ENCODE measurements at places on chromosomes 3 and 15. TPM values are rescaled to one million over a fixed set of nuclear protein-coding genes. Genes with fewer than 3 reads are reported as not detected.

CEP70 gene
- total RNA-seq, result 23.9 TPM

CLDN1 gene
- total RNA-seq, result not detected

EBLN2 gene
- total RNA-seq, result 8.9 TPM

ISL2 gene
- not detected for total RNA-seq

MUC4 gene
- 0.38 TPM for total RNA-seq

INSYN1 gene
- not detected for total RNA-seq

CLSTN2 gene
- total RNA-seq, result not detected

ZWILCH gene
- 8.7 TPM for total RNA-seq

HOMER2 gene
- total RNA-seq, result 4.0 TPM

- DNase-seq, result no peak
- H3K27me3 ChIP-seq, result no peaks in the 10 kb centered on the region
- H3K27ac ChIP-seq, result no peak overlapping the region
- no peak overlapping the region for H3K4me3 ChIP-seq
Measured at GRCh38 chr15:97836003-97836402, 124.5 kb upstream of the ARRDC4 start.

- no peak for DNase-seq
- no peak overlapping the region for H3K27ac ChIP-seq
- no peak overlapping the region for H3K4me3 ChIP-seq
- no peaks in the 10 kb centered on the region for H3K27me3 ChIP-seq
- H3K4me1 ChIP-seq, result peaks cover 39% of the 10 kb centered on the region
Measured at GRCh38 chr15:90423801-90424319, 35.8 kb downstream of the IQGAP1 start.

GRCh38 chr3:33075995-33076394 lies 21.0 kb downstream of the GLB1 start:
- peaks cover 5% of the 10 kb centered on the region for H3K36me3 ChIP-seq
- H3K27ac ChIP-seq, result no peak overlapping the region
- H3K27me3 ChIP-seq, result no peaks in the 10 kb centered on the region
- DNase-seq, result no peak
- no peak overlapping the region for H3K4me3 ChIP-seq

GRCh38 chr15:34927726-34928125 lies 41.8 kb downstream of the AQR start:
- H3K4me3 ChIP-seq, result no peak overlapping the region
- no peaks in the 10 kb centered on the region for H3K27me3 ChIP-seq
- peaks cover 56% of the 10 kb centered on the region for H3K36me3 ChIP-seq
- H3K4me1 ChIP-seq, result no peaks in the 10 kb centered on the region
- no peak for DNase-seq

DNA sequence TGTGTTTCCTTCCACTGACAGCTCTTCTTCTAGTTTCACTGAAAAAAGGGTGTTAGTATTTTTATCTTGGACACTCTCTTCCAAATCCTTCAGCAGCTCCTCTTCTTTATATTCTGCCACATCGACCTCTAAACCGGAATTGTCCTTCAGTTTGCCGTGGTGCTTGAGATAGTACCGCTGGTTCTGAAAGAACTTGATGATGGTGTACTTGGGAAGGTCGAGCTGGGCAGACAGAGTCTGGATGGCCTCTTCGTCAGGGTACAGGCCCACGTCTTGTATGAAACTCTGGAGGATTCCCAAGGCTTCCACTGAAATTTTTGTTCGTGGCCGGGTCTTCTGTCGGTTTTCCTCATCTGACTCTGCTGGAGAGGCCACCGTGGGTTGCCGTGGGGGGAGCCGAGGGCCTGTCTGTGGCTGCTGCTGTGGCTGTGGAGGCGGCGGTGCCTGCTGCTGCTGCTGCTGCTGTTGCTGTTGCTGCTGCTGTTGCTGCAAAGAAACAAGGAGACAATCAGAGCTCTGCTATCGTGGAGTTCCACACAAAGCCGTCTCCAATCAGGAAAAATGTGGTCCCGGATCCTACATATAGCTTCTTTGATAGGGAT lies 75.8 kb downstream of the SATB1 start:
- H3K4me3 ChIP-seq, result no peak overlapping the region
- H3K27me3 ChIP-seq, result no peaks in the 10 kb centered on the region
- H3K4me1 ChIP-seq, result no peaks in the 10 kb centered on the region
- DNase-seq, result no peak
- no peak overlapping the region for H3K27ac ChIP-seq
- H3K36me3 ChIP-seq, result peaks cover 50% of the 10 kb centered on the region

DNA sequence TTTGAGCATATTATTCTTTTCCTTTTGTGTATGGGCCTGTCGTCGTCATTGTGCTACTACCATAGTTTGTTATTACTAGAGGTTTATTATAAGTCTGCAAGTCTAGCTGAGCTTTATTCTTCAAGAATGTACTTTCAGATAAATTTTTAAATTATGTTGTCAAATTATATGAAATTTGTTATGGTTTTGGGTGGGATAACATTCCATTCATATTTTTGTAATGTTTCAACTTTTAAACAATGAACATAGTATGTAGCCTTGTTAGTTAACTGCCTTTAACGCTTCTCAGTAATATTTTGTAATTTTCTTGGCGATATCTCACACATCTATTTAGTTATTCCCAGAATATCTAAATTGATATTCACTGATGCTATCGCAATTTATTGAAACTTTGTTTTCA lies 41.6 kb upstream of the GOLGA8B start:
- no peaks in the 10 kb centered on the region for H3K36me3 ChIP-seq
- H3K4me1 ChIP-seq, result no peaks in the 10 kb centered on the region
- H3K27me3 ChIP-seq, result no peaks in the 10 kb centered on the region
- H3K27ac ChIP-seq, result no peak overlapping the region

- no peak overlapping the region for H3K4me3 ChIP-seq
- H3K27ac ChIP-seq, result no peak overlapping the region
- no peaks in the 10 kb centered on the region for H3K4me1 ChIP-seq
- H3K27me3 ChIP-seq, result no peaks in the 10 kb centered on the region
- no peaks in the 10 kb centered on the region for H3K36me3 ChIP-seq
Measured at GRCh38 chr3:156860873-156861272, 34.7 kb downstream of the LEKR1 start.

DNA sequence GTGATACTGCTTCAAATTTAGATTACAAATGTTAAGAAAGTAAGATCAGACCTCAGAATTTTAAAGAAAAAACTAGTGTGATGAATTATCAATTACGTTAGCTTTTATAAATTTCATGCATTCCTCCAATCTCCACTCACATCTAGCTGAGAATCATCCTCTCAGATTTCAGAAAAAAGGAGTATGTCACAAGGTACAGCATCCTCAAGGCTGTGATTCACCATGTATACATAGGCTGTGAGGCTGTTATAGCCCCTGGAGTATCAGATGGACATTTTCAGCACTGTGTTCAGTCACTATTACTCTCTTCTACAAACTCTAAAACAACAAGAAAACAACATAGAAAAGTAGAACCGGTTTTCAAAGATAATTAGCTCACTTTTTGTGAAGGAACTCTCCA lies 214.4 kb downstream of the PCCB start:
- H3K27ac ChIP-seq, result no peak overlapping the region
- H3K36me3 ChIP-seq, result peaks cover 11% of the 10 kb centered on the region
- no peak for DNase-seq
- no peak overlapping the region for H3K4me3 ChIP-seq
- no peaks in the 10 kb centered on the region for H3K4me1 ChIP-seq

GRCh38 chr3:195119461-195120266 lies 151.3 kb downstream of the XXYLT1 start:
- DNase-seq, result no peak
- H3K27ac ChIP-seq, result no peak overlapping the region
- H3K4me3 ChIP-seq, result no peak overlapping the region
- no peaks in the 10 kb centered on the region for H3K27me3 ChIP-seq
- H3K36me3 ChIP-seq, result no peaks in the 10 kb centered on the region

GRCh38 chr3:12312010-12312409 lies 23.1 kb downstream of the PPARG start:
- no peaks in the 10 kb centered on the region for H3K4me1 ChIP-seq
- no peaks in the 10 kb centered on the region for H3K36me3 ChIP-seq
- DNase-seq, result no peak
- no peak overlapping the region for H3K27ac ChIP-seq
- H3K4me3 ChIP-seq, result no peak overlapping the region
- no peaks in the 10 kb centered on the region for H3K27me3 ChIP-seq

DNA sequence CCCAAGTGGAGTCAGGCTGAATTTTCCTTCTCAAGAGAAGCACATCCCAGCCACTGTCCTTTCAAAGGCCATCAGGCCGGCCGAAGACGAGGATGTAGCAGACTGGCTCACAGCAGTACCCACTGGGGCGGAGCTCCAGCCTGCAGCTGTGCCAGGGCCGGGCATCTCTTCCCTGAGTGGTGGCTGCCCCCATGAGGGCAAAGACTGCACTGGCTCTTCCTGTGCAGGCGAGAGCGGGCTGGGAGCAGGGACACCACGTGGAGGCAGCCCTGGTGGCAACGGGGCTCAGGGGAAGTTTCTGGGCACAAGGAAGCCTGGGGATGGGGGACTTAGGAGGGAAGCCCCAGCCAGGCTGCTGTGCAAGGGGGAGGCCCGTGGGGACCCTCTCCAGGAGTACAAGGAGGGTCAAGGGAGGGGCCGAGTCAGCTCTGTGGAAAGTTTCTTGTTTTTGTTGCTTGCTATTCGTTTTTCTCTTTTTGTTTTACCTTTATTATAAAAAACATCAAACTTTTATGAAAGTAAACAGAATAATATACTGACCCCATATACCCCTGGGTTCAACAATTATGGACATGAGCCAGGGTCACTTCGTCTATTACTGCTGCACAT lies 66.1 kb downstream of the RPN1 start:
- no peaks in the 10 kb centered on the region for H3K4me1 ChIP-seq
- no peaks in the 10 kb centered on the region for H3K36me3 ChIP-seq
- peak; percentile 49 for DNase-seq
- no peak overlapping the region for H3K27ac ChIP-seq
- no peaks in the 10 kb centered on the region for H3K27me3 ChIP-seq

GRCh38 chr3:133570139-133570936 lies 3.1 kb upstream of the CDV3 start:
- no peak for DNase-seq
- H3K4me3 ChIP-seq, result no peak overlapping the region

DNA sequence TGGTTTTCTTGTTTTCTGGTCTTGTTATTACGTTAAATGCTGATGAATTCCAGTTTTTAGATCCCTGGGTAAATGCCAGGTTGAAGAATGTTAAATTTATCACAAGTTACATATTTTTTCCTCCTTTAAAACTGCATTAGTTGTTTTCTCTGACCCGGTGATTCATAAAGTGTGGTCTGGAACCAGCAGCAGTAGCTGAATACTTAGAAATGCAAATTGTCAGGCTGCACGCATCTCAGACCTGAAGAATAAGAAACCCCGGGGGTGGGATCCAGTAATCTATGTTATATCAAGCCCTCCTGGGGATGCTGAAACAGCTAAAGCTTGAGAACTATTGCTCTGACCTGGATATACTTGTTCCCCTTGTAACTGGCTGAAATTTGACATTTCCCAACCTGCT lies 69.1 kb downstream of the PEX5L start:
- no peak overlapping the region for H3K4me3 ChIP-seq
- no peak for DNase-seq
- H3K4me1 ChIP-seq, result no peaks in the 10 kb centered on the region
- H3K27ac ChIP-seq, result no peak overlapping the region
- no peaks in the 10 kb centered on the region for H3K27me3 ChIP-seq

DNA sequence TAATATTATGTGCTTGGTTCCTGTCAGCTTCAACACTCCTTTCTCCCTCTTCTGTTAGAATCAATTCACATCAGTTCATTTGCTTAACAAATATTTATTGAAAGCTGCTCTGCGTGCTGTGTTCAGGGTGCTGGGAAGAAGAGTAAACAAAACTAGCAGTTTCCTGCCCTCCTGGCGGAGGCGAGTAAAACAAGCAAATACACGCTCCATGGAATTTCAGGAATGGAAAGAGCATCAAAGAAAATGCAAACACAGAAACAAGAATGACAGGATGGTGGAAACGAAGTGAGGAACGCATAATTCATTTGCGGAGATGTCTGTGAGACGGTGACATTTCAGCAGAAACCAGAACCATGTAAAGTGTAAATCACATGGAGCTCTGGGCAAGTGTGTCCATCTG lies 49.4 kb upstream of the SPTSSB start:
- H3K4me1 ChIP-seq, result no peaks in the 10 kb centered on the region
- no peaks in the 10 kb centered on the region for H3K27me3 ChIP-seq
- no peak overlapping the region for H3K4me3 ChIP-seq

DNA sequence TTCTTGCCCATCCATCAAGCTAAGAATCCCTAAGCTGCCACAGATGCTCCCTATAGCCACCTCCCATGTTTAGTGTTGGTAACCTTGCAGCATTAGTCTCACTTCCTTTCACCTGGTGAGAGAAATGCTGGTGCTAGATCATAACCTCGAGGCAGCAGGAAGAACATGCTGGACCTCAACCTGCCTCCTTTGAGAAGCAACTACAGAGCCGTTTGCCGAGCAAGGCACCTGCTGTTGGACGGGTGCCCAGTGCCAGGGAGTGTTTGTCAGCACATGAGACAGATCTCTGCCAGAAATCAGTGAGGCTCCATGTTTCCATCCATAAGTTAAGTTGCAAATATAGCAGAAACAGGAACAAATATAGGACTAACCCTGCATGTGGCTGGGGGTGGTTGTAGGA lies 955.7 kb downstream of the TUSC7 start:
- H3K27ac ChIP-seq, result no peak overlapping the region
- no peaks in the 10 kb centered on the region for H3K4me1 ChIP-seq
- no peak for DNase-seq
- no peaks in the 10 kb centered on the region for H3K27me3 ChIP-seq
- no peak overlapping the region for H3K4me3 ChIP-seq

DNA sequence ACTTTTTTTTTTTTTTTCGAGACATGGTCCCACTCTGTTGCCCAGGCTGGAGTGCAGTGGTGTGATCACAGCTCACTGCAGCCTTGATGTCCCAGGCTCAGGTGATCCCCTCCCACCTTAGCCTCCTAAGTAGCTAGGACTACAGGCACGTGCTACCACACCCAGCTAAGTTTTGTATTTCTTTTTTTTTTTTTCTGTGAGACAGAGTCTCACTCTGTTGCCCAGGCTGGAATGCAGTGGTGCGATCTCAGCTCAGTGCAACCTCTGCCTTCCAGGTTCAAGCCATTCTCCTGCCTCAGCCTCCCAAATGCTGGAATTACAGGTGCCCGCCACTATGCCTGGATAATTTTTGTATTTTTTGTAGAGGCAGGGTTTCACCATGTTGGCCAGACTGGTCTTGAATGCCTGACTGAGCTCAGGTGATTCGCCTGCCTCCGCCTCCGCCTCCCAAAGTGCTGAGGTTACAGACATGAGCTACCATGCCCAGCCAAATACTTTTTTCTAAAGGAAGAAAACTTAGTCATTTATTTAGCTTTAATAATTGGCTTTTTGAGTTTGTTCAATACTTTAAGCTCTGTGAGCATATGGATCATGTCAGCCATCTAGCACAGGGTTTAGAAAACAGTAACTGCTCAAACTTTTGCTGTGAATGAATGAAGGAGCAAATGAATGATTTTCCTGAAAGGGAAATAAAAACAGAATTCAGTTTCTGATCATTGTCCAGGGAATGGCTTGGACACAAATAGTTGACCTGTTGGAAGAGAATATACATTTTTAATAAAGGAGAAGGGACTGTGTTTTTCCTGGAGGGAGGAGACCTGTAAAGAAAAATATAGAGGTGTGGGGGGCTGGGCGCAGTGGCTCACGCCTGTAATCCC lies 26.0 kb downstream of the UBE2E1 start:
- H3K4me1 ChIP-seq, result peaks cover 3% of the 10 kb centered on the region
- H3K36me3 ChIP-seq, result no peaks in the 10 kb centered on the region
- H3K4me3 ChIP-seq, result no peak overlapping the region
- DNase-seq, result no peak
- H3K27ac ChIP-seq, result no peak overlapping the region
- H3K27me3 ChIP-seq, result no peaks in the 10 kb centered on the region

- H3K27ac ChIP-seq, result peak overlapping the region; percentile 8
- peaks cover 39% of the 10 kb centered on the region for H3K4me1 ChIP-seq
- no peak overlapping the region for H3K4me3 ChIP-seq
Measured at GRCh38 chr15:55257938-55258337, 31.7 kb downstream of the RAB27A start.

- H3K4me3 ChIP-seq, result no peak overlapping the region
- no peak overlapping the region for H3K27ac ChIP-seq
- no peak for DNase-seq
- H3K27me3 ChIP-seq, result no peaks in the 10 kb centered on the region
- H3K36me3 ChIP-seq, result no peaks in the 10 kb centered on the region
Measured at GRCh38 chr3:154642145-154642544, 212.2 kb upstream of the GPR149 start.

Measured in natural killer cell (primary cell).